AG20443 (cell line): ENCODE measurements at places on chromosomes 11 and 22.

- DNase-seq: no peak
Observed at GRCh38 chr11:114078423-114078822, 18.9 kb downstream of the ZBTB16 start.

DNA sequence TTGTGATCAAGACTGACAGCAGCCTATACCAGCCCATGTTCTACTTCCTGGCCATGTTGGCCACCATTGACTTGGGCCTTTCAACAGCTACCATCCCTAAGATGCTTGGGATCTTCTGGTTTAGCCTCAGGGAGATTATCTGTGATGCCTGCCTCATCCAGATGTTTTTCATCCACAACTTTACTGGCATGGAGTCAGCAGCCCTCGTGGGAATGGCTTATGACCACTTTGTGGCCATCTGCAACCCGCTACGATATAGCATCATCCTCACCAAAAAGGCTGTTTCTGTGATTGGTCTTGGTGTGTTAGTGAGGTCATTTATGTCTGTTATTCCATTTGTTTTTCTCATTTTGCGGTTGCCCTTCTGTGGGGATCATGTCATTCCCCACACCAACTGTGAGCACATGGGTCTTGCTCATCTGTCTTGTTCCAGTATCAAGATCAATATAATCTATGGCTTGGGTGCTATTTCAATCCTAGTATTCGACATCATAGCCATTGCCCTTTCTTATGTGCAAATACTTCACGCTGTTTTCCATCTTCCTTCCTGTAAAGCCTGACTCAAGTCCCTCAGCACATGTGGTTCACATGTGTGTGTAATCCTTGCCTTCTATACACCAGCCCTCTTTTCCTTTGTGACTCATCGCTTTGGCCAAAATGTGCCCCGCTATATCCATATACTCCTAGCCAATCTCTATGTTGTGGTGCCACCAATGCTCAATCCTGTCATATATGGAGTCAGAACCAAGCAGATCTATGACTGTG is 23.6 kb downstream of the OR52E1 start:
- peak; percentile 5 for DNase-seq

DNA sequence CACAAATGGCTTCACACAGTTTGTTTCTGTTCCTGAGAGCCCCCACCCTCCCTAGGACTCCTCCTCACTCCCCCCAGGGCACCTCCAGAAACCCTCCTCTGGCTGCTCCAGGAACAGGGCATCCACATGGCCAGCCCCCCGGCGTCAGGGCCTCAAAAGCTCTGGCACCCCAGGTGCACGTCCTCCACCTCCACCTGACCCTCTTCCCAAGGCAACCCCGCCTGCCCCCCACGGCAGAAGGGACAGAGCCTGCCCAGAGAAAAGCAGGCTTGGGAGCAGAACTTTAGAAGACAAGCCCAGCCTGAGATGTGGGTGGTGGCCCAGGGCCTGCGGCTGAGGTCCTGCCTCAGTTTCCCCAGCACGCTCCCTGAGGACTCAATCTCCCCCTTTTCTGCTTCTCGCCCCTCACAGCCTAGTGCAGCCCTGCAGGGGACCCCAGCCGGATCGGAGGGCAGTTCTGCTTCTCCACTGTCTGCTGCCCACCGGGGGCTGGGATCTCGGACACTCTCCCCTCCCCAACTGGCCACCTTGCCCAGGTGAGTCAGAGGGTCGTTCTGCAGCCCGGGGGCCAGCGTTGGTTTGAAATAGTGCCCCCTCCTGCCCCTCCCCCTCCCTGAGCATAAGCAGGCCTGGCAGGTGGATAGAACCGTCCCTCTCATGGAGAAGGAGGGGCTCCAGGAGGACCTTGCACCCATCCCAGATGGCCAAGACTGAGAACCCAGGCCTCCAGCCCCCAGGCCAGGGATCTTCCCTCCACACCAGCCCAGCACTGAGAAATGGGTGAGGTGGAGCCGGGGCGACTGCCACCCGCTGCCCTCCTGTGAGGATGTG is 2.4 kb upstream of the TRABD start:
- DNase-seq: no peak

DNA sequence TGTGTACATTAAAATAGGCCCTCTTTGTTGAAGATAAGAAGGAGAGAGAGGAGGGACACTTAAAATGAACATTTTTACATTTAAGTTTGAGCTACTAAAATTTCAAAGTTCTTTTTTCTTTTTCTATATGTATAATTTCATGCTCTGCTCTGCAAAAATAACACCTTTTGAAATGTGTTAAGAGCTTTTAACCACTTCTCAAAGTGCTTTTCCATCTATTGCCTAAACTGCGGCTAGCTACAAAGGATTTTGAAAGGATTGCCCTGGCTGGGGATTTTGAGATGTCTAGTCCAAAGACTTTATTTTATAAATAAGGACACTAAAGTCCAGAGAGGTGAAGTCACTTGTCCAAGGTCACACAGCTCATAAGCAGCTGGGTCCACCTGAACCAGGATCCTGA is 138.5 kb downstream of the CCDC81 start:
- no peak for DNase-seq

GRCh38 chr11:108715239-108715638 is 50.4 kb downstream of the DDX10 start:
- DNase-seq: no peak

DNA sequence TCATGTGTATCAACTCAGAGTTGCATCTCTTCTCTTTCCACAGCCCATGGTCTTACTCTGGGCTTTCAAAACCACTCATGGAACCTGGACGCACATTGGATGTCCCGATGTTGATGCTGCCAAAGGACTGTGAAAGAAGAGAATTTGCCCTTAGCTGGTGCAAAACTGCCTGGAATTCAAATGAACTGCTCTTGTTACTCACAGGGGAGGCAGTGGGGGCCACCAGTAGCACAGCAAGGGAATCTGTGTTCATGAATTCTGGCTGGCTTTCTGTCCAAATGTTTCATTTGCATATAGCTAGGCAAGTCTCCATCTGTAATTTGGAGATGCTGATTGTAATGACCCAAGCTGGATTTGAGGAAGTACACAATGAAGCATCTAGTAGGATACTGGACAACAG is 24.9 kb downstream of the LMO2 start:
- DNase-seq: no peak

GRCh38 chr11:83918476-83918875 is 632.3 kb upstream of the CCDC90B start:
- DNase-seq: no peak

DNA sequence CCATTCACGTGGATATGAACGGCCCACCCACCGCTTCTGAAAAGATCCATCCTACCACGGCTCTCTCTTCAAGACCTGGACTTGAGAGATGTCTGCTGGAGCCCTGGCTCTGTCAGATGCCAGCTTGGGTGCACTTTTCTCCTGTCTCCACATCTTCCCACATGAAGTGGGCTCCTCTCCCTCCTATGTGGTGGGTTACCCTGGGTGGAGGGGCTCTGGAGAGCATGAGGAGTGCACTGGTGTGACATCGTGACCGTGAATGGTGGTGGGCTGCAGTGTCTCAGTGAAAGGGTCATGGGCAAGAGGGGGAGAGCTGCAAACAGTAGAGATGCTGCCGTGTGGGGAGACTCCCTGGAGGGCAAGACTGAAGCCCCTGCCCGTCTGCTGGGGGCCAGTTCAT is 76.4 kb downstream of the CTTN start:
- DNase-seq: no peak

GRCh38 chr11:82899186-82899820 is 927 bp downstream of the PRCP start:
- no peak for DNase-seq

DNA sequence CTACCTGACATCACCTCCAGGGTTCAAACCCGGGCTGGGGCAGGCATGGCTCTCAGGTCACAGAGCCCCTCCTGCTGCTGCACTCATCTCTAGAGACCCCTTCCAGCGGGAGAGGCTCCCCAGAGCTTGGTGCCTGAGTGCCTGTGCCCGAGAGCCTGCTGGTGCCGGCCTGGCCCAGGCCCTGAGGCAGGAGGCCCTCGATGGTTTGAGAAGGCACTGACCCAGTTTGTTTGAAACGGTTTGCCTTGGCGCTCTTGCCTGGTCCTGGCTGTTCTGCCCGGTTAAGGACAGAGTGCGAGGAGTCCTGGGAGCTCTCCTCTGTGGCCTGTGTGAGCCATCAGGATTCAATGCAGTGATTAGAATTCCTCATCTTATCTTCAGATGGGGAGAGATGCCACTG is 88.9 kb downstream of the TBC1D22A start:
- DNase-seq: no peak

DNA sequence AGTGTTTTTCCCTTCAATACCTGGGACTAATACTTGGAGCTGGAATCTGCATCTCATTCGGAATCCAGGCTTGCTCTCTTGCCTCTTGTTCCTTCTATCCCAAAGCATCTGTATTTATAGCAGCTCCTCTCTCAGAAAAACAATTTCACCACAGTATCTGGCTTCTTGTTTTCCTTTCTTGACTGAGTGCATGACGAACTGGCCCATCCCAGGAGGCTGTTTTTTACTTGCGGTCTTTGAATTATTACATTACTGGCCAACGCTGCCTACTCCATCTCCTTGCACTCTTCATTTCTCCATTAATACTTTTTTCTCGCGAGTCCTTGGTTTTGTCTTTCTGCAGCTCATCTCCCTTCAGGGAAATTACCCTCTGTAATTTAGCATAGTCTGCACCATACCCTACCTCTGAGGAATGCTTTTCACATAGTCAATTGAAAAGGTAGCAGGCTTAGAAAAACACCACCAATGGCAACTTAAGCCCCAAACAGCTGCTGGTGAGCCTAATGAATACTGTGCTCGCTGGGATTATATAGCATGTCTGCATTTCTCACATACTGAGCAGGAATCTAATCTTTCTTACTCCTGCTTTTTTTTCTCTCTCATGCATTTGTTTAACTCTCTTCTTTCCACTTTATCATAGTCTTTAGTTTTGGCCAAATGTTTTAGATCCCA is 277.4 kb upstream of the SESN3 start:
- no peak for DNase-seq

DNA sequence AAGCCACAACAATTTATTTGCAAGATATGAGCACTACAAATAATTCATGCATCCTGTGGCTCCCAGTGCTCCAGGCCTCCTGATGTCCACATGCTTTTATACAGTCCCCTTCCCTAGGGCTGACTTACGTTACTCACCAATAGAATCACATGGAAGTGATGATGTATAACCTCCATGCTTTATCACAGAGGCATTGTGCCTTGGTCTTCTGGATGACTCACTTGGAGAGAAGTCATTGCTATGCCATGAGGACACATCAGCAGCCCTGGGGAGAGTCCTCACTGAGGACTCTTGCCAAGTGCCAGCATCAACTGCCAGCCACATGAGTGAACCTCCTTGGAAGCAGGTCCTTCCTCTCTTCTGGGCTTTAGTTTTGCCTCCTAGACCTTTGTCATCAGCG is 22.0 kb upstream of the IGSF9B start:
- no peak for DNase-seq

- DNase-seq: no peak
Observed at GRCh38 chr11:124863826-124864165, 1.4 kb upstream of the ROBO3 start.

DNA sequence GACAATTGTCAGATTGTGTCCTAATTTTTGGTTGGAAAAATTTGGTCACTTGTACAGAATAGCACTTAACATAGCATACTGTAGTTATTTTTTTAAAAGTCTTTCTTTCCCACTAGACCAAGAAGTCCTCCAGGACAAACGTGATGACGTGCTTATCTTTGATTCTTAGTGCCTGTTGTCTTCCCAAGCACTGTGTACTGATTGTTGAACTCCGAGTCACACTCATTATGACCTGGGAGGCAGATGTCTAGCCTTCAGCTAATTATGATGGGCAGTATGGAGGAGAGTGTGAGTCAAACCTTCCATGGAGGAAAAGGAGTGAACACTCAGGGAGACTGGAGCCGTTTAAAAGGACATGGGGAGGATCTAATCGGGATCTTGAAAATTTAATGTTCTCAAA is 119.8 kb downstream of the SPON1 start:
- DNase-seq: peak; percentile 16

DNA sequence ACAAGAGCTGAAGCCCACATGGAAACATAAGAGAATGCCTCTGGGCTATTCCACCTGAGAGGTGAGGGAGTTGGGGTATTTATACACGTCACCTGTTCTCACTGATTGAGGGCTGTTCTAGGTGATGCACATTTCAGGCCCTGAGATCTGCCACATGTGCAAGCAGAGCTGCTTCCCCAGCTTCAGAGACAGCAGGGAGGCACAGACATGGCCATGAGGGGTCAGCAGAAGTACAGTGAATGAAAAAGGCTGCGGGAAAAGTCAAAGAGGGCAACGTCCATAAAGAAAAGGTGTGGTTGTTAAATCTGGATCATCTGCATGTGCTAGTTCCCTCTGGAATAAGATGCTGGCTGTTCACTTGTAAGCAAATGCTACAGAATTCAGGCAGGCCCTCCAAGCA is 75.4 kb downstream of the GAB4 start:
- peak; percentile 35 for DNase-seq

GRCh38 chr11:81492923-81493445 is 1240.7 kb downstream of the FAM181B start:
- no peak for DNase-seq

- no peak for DNase-seq
Observed at GRCh38 chr11:76234021-76234415, 27.7 kb upstream of the WNT11 start.

GRCh38 chr11:68665436-68665835 is 18.9 kb upstream of the GAL start:
- no peak for DNase-seq

- DNase-seq: no peak
Observed at GRCh38 chr11:56782167-56782847, 33.8 kb upstream of the OR9G4 start.

DNA sequence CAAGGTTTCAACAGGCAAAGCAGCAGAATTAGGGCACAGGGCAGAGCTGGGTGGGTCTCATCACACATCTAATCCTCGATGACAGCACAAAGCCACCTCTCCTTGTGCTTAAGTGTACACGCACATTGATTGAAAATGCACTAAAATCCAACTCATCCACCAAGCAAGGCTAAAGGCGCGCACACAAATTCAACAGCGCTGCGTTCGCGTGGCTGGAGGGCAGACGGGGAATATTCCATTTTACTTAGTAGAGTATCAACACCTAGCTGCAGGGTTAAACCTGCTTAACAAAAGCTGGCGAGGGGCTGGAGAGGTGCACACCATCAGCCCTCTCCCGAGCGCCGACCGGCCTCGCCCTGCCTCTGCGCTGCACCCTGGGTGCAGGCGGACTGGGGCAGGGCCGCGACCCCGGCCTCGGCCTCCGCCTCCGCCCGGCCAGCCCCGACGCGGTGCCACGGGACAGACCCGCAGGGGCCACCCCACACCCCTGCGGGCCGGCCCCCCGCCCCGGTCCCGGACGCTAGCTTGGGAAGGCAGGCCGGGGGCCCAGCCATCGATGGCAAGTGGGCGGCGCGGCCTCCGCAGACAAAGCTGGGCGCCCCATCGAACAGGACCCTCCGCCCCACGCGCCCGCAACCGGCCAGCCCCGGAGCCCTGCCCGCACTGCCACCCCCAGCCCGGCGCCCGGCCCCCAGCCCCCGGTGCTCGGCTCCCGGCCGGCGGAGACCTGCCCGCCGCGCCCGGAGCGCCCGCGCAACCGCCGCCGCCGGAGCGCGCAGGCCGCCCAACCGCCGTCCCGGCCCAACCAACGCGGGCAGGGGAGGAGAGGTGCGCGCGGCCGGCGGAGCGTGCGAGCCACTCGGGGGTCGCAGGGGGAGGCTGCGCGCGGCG is 929 bp downstream of the PRDM10 start:
- peak; percentile 84 for DNase-seq
